ENCODE measurements at places on chromosomes 5 and 9. TPM values are rescaled to one million over a fixed set of nuclear protein-coding genes. Genes with fewer than 3 reads are reported as not detected.

- H3K27ac ChIP-seq = no peak overlapping the region
- no peaks in the 10 kb centered on the region for H3K4me1 ChIP-seq
- H3K27me3 ChIP-seq = peaks cover 29% of the 10 kb centered on the region
- no peak for DNase-seq
- no peaks in the 10 kb centered on the region for H3K36me3 ChIP-seq
Observed at GRCh38 chr9:132780230-132781007, 97.7 kb downstream of the AK8 start.

- H3K27me3 ChIP-seq = peaks cover 16% of the 10 kb centered on the region
- no peak for DNase-seq
- H3K27ac ChIP-seq = peak overlapping the region; percentile 82
- H3K36me3 ChIP-seq = no peaks in the 10 kb centered on the region
Observed at GRCh38 chr5:56479126-56479525, 246.0 kb upstream of the ANKRD55 start.

DNA sequence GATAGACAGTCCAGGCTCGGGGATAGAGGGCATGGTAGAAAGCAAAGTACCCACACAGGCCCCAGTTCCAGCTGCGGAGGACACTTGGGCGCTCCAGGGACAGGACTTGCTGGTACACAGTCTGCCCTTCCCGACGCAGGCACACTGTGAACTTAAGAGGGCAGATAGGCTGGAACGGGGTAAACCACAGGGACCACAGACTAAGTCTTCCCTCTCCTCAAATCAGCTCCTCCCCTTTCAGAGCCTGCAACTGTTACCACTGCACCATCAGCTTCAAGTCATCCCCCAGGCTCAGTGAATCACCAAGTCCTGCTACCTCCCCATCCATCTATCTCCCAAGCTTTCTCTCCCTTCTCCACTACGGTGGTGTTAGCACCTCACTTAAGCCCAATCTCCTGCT, 7.3 kb downstream of the GBA2 start:
- no peak overlapping the region for H3K27ac ChIP-seq
- no peak for DNase-seq
- peaks cover 69% of the 10 kb centered on the region for H3K36me3 ChIP-seq
- no peak overlapping the region for H3K4me3 ChIP-seq
- H3K4me1 ChIP-seq = peaks cover 19% of the 10 kb centered on the region

- no peak overlapping the region for H3K4me3 ChIP-seq
- no peaks in the 10 kb centered on the region for H3K4me1 ChIP-seq
- DNase-seq = no peak
- H3K27me3 ChIP-seq = no peaks in the 10 kb centered on the region
- no peaks in the 10 kb centered on the region for H3K36me3 ChIP-seq
Observed at GRCh38 chr9:113436728-113437515, 26.4 kb downstream of the C9orf43 start.

DNA sequence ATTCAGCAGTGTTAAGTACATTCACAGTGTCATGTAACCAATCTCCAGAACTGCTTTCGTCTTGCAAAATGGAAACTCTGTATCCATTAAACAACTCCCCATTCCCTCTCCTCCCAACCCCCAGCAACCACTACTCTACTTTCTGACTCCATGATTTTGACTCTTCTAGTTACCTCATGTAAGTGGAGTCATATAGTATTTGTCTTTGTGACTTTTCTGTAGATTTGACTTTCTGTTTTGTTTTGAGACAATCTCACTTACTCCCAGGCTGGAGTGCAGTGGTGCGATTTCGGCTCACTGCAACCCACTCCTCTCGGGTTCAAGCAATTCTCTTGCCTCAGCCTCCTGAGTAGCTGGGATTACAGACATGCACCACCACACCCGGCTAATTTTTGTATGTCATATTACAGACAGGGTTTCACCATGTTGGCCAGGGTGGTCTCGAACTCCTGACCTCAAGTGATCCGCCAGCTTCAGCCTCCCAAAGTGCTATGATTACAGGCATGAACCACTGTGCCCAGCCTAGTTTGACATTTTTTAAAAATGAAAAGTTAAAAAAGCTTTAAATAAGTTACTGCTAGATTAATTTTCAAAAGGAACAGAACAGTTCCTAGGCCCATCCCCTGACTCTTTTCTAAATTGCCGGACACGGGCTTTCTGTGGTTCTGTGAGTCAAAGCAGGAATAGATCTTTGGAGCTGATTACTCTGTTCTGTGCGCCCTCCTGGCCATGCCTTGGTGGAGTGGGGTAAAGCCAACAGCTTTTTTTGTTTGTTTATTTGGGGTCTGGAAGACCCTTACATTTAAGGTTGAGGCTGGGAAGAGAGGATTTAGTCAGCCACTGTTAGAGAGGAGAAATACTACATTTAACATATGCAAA, 59.3 kb downstream of the RALGPS1 start:
- no peaks in the 10 kb centered on the region for H3K36me3 ChIP-seq
- H3K27ac ChIP-seq = no peak overlapping the region
- H3K4me3 ChIP-seq = no peak overlapping the region
- DNase-seq = no peak
- H3K4me1 ChIP-seq = no peaks in the 10 kb centered on the region
- H3K27me3 ChIP-seq = peaks cover 2% of the 10 kb centered on the region

- H3K27ac ChIP-seq = no peak overlapping the region
- no peak overlapping the region for H3K4me3 ChIP-seq
- no peak for DNase-seq
Observed at GRCh38 chr5:75664979-75665378, 52.3 kb downstream of the POC5 start.

DNA sequence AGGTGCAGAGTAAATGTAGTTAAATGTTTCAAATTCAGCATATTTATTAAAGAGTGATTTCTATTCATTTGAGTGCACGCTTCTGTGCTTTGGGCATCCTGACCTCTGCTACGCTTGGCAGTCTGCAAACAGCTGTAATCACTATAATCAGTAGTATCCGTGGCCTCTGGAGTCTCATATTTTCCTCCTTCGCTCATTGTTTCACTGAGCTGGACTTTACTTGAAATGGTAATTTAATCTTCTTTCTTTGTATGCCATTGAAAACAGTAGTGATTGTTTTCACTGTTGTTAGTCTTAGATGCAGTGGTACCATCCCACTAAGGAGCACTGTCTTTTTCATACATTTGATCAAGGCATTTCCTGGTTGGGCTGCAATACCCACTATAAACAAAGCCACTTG, 43.5 kb upstream of the CAVIN4 start:
- DNase-seq = no peak
- H3K4me1 ChIP-seq = no peaks in the 10 kb centered on the region
- no peak overlapping the region for H3K27ac ChIP-seq
- H3K4me3 ChIP-seq = no peak overlapping the region
- H3K27me3 ChIP-seq = no peaks in the 10 kb centered on the region

DNA sequence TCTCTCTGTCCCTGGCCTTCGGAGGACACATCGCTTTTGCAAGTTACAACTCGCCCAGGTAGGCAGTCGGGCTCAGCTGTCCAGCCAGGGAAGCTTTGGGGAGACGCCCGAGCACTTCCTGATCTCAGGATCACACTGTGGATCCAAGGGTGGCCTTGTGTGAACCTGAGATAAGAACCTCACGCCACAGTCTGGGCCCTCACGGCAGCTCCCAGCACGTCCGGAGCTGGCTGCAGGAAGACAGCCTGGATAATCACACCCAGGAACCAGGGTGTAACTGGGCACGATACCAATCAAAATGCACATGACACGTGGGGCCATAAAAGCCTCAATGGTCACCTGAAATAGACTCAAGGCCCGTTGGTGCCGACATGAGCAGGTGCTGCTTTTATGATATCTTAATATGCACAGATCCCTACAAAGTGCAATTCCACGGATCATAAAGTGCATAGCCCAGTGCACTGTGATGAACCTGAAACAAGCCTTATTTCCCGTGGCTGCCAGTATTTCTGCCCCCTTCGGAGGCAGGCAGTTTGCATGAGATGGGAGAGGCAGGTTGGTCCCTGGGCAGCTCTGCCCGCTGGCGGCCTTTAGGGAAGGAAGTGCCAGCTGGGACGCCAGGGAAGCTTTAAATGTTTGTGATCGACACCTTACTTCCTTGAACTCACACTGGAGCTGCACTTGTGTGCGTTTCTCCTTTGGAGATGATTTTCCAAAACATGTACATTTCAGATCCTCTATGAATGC, 14.5 kb downstream of the SLC6A18 start:
- no peaks in the 10 kb centered on the region for H3K4me1 ChIP-seq
- no peaks in the 10 kb centered on the region for H3K27me3 ChIP-seq
- no peak overlapping the region for H3K4me3 ChIP-seq
- H3K36me3 ChIP-seq = no peaks in the 10 kb centered on the region
- no peak for DNase-seq

GRCh38 chr5:129906177-129906887, 2.1 kb downstream of the CHSY3 start:
- H3K27me3 ChIP-seq = peaks cover 26% of the 10 kb centered on the region
- peaks cover 19% of the 10 kb centered on the region for H3K4me1 ChIP-seq
- no peak overlapping the region for H3K27ac ChIP-seq
- H3K4me3 ChIP-seq = no peak overlapping the region
- DNase-seq = no peak
- H3K36me3 ChIP-seq = no peaks in the 10 kb centered on the region

- no peak for DNase-seq
- H3K36me3 ChIP-seq = no peaks in the 10 kb centered on the region
- H3K27me3 ChIP-seq = no peaks in the 10 kb centered on the region
- no peak overlapping the region for H3K4me3 ChIP-seq
- no peaks in the 10 kb centered on the region for H3K4me1 ChIP-seq
Observed at GRCh38 chr5:92956886-92957285, 624.1 kb downstream of the NR2F1-AS1 start.

DNA sequence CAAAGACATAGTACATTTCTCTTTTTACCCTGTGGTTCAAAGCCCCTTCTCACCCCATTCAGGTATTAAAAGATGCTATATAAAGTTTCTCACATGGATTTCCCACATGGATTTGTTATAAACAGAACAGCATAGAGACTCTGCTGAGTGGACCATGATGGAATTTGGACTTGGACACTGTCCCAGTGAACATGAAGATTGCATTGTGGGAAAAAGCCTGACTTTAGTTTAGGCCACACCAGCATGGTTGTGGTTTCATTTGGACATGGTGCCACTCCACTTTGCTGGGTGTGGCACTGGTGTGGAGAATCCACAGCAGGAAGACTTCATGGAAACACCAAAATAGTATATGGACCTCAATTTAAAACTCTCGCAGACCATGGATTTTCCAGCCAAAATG, 124.6 kb downstream of the ARHGAP26 start:
- H3K4me3 ChIP-seq = no peak overlapping the region
- DNase-seq = no peak
- no peaks in the 10 kb centered on the region for H3K27me3 ChIP-seq
- H3K27ac ChIP-seq = no peak overlapping the region
- H3K36me3 ChIP-seq = peaks cover 13% of the 10 kb centered on the region

DNA sequence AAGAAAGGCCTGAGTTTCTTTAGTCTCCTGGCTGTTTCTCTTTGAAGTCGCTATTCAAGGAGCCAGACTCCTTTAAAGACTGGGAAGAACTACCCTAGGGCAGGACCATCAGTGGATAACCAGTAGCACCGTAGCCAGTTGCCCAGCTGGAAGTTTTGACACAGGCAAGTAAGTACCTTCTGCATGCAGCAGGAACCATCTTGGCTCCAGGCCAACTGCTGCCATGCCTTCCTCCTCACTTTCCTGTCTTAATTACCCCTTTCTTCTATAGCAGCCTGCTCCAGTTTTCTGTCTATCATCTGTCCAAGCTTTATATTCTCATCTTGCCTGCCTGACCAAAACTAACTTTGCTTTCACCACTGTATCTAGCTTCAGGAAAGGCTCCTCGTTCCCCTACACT, 149.7 kb upstream of the SV2C start:
- no peaks in the 10 kb centered on the region for H3K4me1 ChIP-seq
- H3K27ac ChIP-seq = no peak overlapping the region
- H3K36me3 ChIP-seq = no peaks in the 10 kb centered on the region
- H3K4me3 ChIP-seq = no peak overlapping the region

DNA sequence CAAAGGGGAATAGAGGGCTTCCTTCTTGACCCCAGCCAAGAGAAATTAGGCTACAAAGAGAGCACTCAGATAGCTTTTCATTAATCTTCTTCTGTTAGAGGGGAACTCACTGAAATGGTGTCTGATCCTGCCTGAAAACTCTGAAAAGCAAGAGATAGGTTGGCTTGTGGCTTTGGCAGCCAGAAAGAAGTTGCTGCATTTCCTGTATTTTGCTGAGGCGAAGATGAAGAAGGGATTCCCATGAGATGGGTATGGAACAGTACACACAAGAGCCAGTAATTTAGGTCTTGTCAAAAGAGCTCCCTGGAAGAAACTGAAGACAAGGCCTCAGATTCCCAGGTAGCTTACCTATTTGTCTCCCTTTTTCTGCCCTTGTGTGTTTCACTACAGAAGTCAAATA, 120.9 kb upstream of the TARS1 start:
- no peaks in the 10 kb centered on the region for H3K27me3 ChIP-seq
- no peak overlapping the region for H3K4me3 ChIP-seq
- no peaks in the 10 kb centered on the region for H3K36me3 ChIP-seq
- no peaks in the 10 kb centered on the region for H3K4me1 ChIP-seq
- H3K27ac ChIP-seq = no peak overlapping the region

GRCh38 chr5:107275333-107275732, 395.4 kb downstream of the EFNA5 start:
- H3K27ac ChIP-seq = no peak overlapping the region
- no peaks in the 10 kb centered on the region for H3K27me3 ChIP-seq
- no peaks in the 10 kb centered on the region for H3K36me3 ChIP-seq
- no peak overlapping the region for H3K4me3 ChIP-seq
- no peak for DNase-seq

GRCh38 chr9:88421348-88421747, 33.1 kb downstream of the SPIN1 start:
- H3K27me3 ChIP-seq = no peaks in the 10 kb centered on the region
- no peak overlapping the region for H3K4me3 ChIP-seq
- no peak overlapping the region for H3K27ac ChIP-seq
- H3K36me3 ChIP-seq = peaks cover 11% of the 10 kb centered on the region

- H3K36me3 ChIP-seq = no peaks in the 10 kb centered on the region
- H3K4me1 ChIP-seq = no peaks in the 10 kb centered on the region
- no peak for DNase-seq
- H3K4me3 ChIP-seq = no peak overlapping the region
- H3K27me3 ChIP-seq = no peaks in the 10 kb centered on the region
Observed at GRCh38 chr5:158881091-158881880, 218.4 kb downstream of the EBF1 start.

- peaks cover 20% of the 10 kb centered on the region for H3K4me1 ChIP-seq
- DNase-seq = no peak
- no peaks in the 10 kb centered on the region for H3K27me3 ChIP-seq
- no peak overlapping the region for H3K27ac ChIP-seq
Observed at GRCh38 chr5:173618927-173619519, 2.6 kb upstream of the BOD1 start.

- no peak overlapping the region for H3K4me3 ChIP-seq
- DNase-seq = no peak
- no peaks in the 10 kb centered on the region for H3K4me1 ChIP-seq
Observed at GRCh38 chr5:132079619-132080018, 6.0 kb downstream of the CSF2 start.

- no peak for DNase-seq
- H3K4me3 ChIP-seq = no peak overlapping the region
- H3K36me3 ChIP-seq = no peaks in the 10 kb centered on the region
- no peak overlapping the region for H3K27ac ChIP-seq
- H3K4me1 ChIP-seq = no peaks in the 10 kb centered on the region
Observed at GRCh38 chr9:98276907-98277469, 21.5 kb upstream of the TBC1D2 start.

The CD274 gene
- total RNA-seq = 11.4 TPM

The BDP1 gene
- total RNA-seq = 34.0 TPM

The SH3GL2 gene
- not detected for total RNA-seq

The PCDHGB5 gene
- 0.26 TPM for total RNA-seq

The TLE1 gene
- 2.8 TPM for total RNA-seq

The TMEM174 gene
- total RNA-seq = not detected

The CCL28 gene
- 14.9 TPM for total RNA-seq

The FAM151B gene
- 0.53 TPM for total RNA-seq

The CCIN gene
- 0.68 TPM for total RNA-seq

The IFNE gene
- 0.16 TPM for total RNA-seq
